ENCODE measurements at places on chromosomes 12 and 14.

DNA sequence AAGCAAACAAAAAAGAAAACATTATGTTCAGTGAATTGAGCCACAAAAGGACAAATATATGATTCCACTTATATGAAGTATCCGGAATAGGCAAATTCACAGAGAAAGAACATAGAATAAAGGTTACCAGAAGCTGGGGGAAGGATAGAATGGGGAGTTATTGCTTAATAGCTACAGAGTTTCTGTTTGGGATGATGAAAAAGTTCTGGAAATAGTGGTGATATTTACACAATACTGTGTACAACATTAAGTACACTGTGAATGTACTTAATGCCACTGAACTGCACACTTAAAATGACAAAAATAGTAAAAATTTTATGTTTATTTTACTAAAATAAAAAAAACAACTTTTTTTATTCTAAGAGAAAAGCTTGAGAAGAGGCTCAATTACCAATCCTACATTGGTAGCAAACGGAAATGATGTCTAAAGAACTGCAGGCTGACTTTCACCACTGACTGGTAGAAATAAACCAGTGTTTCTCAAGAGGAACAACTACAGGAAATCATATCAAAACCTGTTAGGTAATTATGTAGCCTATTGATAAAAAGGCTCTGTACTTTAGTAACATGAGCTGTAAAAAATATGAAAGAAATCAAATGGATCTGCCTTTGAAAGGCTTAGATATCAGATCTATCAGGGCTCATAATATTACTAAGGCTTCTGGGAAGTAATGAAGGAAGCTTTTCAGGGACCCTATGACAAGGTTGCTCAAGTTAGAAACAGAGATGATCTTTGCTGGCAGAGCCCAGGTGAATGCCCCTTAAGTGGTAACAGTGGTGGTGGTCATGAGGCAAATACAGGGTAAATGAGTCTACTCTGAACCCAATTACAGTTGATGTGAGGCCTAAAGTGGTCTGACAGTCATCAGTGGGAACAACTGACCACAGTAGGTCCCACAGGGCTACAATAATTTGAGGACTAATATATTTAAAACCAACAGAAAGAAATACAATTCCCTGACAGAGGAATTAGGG, 41.3 kb downstream of the BAZ1A start:
- no peak for DNase-seq

GRCh38 chr12:50276912-50277671, 6.2 kb downstream of the LIMA1 start:
- DNase-seq: no peak

DNA sequence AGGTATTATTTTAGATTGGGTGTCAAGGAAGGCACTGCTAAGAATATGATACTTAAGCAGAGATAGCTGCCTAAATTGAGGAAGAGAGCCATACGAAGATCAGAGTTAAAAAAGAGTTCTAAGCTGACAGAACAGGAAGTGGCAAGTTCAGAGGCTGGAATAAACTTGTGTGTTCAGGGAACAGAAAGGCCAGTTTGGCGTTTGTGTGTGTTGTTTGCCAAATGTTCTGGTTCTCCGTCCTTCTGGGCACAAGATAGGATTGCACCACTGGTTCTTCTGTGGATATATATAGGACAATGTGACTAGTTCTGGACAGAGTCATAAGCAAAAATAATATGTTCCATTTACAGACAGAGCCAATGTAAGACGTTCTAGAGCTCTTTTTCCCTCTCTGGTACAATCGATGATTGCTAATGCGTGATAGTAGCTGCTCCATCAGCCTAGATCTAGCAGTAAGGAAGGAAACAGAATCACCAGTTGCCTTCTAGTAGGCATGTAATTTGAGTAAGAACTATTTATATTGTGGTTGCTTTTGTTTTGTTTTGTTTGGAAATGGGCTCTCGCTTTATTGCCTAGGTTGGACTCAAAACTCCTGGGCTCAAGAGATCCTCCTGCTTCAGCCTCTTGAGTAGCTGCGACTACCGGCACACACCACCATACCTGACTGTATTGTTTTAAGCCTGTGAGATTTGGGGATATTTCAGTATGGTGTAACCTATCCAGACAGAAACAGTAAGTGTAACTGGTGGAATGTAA, 7.4 kb downstream of the BBS10 start:
- DNase-seq: no peak

- no peak for DNase-seq
Observed at GRCh38 chr12:96230646-96231045, 36.5 kb downstream of the ELK3 start.

Measured in nucleus accumbens (tissue), 56 donors.